Cortex of kidney (tissue), 1 donor: ENCODE measurements at places on chromosomes 1 and 21.

DNA sequence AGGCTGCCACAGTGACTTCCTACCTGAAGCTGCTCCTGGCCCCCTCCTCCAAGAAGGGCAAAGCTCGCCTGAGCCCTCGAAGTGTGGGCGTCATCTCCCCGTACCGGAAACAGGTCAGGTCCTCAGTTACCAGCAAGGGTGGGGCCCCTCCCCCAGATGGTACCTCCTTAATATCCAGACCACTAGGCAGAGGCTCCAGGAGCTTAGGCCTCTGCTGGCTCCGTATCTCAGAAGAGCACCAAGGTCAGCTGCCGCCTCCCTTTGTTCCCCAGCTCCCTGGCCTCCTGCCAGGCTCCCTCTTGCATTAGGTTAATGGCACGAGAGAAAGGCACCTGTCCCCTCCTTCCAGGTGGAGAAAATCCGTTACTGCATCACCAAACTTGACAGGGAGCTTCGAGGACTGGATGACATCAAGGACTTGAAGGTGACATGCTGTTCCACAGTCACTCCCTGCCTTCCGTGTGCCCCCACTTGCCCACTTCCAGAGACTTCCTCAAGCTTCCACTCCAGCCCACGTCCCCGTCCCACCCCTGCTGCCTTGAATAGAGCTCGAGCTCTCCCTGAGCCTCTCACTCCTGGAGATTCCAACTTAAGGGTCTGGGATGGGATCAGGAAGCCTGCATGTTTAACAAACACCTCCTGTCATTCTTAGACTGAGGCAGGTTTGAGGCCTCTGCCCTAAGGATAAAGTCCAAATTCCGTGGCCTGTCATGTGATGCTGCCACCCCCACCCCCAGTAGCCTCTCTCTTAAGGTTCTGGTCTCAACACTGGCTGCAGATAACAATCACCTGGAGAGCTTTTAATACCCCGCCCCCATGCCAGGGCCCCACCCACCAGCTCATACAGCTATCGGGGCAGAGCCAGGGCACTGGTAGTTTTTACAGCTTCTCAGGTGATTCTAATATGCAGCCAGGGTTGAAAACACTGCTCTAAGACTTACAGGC, 8.3 kb downstream of the RHOC start:
- DNase-seq: peak; percentile 45

DNA sequence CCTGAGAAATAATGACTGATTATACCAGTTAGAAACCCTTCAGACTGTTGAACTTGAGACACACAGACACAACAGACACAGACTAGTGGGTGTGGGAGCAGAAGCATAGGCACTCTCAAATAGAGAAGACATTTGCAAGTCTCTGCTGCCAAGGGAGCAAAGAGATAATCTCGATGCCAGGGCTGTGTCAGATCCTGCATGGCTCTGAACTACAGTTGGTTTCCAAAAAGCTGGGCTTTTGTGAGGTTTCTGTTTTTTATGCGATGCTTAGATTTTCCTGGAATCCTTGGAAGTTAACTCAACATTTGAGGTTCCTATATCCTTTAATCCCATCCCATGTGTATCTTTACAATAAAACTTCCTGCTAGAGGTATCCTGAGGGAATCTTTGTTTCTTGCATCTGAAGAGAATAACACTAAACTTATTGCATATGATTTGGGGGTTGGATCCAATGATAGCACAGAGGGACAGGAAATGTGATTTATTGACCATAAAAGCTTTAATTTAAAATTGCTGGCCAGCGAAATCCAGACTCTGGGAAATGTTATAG, 236.4 kb downstream of the SPATA17 start:
- DNase-seq: no peak

GRCh38 chr1:201628490-201628889, 89.6 kb downstream of the NAV1 start:
- no peak for DNase-seq

GRCh38 chr1:54967372-54967771, 13.1 kb upstream of the TMEM61 start:
- no peak for DNase-seq

GRCh38 chr1:233582439-233582838, 31.5 kb upstream of the KCNK1 start:
- DNase-seq: no peak

GRCh38 chr1:182587666-182588499, 1.2 kb downstream of the RNASEL start:
- DNase-seq: no peak

DNA sequence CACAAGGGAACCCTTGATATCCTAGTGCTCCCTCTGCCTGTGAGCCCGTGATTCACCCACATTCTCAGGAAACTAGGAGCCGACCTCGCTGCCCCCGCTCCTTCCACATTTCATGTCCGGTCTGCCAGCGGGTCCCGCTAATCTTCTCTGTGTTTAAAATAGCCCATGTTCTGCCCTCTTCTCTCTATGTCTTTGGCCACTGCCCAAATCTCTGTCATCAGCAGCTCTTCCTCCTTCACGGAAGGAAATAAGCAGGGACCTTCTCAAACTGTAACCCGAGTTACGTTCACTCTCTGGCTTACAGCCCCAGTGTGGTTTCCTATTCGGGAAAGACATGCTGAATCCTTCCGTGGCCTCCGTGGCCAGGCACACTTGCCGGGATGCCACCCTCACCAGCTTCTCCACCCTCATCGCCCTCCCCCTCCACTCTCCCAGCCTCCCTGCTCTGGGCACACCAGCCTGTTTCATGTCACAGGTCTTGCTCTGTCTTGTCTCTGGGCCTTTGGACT, 21.1 kb upstream of the UBXN10 start:
- DNase-seq: no peak

DNA sequence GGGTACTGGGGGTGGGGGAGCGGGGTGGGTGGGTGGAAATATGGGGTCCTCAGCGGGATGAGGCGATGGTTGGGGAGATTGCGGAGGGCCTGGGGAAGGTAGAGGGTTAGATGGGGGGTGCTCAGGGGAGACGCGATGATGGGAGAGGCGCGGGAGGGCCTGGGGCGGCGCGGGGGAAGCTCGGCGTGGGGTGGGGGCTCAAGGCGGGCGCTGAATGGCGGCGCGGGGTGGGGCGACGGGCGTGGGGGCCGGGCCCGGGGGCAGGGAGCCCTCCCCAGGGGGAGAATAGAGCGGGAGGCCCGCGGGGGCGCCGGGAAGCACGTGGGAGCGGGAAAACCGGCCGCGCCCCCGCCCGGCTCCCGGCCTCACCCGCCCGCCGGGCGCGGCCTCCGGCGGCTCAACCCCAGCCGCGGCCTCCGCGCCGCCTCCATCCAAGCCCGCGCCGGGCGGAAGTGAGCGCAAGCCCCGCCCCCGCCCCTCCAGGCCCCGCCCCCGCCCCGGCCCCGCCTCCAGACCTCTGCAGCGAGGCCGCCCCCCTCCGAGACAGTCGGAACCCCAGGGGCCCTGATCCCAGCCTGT, at the start of gene FAAP20:
Gene FAAP20 (minus strand): TSS at position 454 of the 579 bp plus-strand sequence. CDS start 23 bp downstream, at position 431.
- DNase-seq: no peak
